ENCODE measurements at places on chromosomes 11 and 22. TPM values are rescaled to one million over a fixed set of nuclear protein-coding genes. Genes with fewer than 3 reads are reported as not detected.

TBRG1 gene
- total RNA-seq: 16.1 TPM

MS4A12 gene
- total RNA-seq: not detected

PLEKHB1 gene
- total RNA-seq: 0.42 TPM

SYT13 gene
- not detected for total RNA-seq

CTSF gene
- 20.4 TPM for total RNA-seq
